ENCODE measurements at places on chromosomes 2 and 18. TPM values are rescaled to one million over a fixed set of nuclear protein-coding genes. Genes with fewer than 3 reads are reported as not detected.

DNA sequence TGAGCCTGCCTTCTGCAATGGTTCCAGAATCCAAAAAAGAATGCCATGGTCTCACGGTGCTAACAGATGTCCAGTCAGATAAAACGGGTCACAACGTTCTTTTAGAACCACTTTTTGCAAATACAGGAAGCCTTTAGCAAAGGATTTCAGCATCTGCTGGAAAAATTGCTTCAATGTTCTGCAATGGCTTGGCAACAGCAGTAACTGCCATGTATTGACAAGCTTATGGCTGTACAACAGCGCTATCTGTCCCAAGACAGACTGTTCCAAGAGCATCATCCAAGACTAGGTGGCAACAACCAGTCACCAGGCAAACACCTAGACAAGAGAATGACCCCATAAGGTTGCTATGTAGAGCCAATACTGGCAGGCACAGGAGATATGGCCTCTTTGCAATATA is 37.6 kb upstream of the RIOK3 start:
- no peak for DNase-seq

DNA sequence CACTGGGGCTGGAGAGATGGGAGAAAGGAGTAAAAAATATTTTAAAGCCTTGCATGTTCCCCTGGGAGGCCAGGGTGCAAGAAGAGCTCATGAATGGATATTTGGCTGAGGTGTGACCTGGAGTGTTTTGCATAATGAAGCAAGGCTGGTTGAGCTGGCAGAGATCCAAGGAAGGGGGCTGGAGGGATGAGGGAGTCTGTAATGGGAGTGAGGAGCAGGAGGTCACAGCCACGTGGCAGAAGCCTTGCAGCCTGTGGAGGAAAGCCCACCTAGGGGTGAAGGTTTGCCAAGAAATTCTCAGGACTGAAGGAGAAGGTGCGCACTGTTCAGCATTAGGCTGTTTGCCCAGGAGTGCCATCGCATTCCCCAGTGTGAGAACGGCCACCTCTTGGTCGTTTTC is 40.3 kb upstream of the ATP8B1 start:
- no peak for DNase-seq

GRCh38 chr2:73239776-73240175 is 5.7 kb downstream of the CCT7 start:
- no peak for DNase-seq

DNA sequence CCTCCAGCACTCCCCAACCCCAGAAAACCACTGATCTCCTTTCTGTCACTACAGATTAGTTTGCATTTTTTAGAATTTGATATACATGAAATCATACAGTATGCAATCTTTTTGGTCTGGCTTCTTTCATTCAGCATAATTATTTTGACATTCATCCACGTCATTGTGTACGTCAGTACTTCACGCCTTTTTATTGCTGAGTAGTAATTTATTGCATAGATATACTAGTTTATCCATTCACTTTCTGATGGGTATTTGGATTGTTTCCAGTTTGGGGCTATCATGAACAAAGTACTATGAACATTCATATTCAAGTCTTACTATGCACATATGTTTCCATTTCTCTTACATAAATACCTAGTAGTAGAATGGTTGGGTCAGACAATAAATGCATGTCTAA is 20.1 kb upstream of the CHN1 start:
- DNase-seq: no peak

Gene CYP27A1
- 4.8 TPM for total RNA-seq

Gene GALNT13
- 7.4 TPM for total RNA-seq

DNA sequence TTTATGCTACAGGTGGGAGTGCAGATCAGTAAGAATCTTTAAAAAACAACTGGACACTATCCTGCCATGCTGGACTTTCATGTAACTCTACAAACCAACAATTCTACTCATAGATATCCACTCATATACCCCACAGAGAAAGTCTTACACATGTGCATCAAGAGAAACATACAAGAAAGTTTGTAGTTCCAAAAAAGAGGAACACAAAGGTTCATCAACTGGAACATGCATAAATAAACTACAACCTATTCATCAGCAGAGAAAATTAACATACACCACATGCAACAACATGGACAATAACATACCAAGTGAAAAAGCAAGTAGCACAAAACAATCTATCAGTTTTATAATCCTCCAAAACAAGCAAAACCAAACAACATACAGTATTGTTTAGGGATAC is 17.0 kb downstream of the TCF4 start:
- DNase-seq: no peak

- no peak for DNase-seq
Observed at GRCh38 chr2:148978706-148979105, 59.8 kb upstream of the LYPD6B start.

DNA sequence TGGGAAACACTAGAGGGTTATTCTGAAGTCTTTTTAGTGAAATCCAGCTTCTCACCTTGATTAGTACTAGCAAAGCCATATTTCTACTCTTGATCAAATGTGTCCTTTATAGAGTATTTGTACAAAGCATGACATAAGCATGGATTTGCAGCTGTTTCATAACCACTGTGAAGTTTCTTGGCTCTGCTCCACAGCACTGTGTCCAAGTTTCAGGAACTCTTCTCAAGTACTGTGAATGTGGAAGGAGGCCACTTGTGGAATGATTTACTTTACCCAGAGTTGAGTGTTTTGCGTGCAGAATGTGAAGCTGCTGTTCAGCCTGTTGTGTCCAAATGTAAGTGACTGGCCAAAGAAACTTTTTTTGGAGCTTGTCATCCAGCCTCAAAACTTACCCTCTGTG is 16.2 kb upstream of the MAPRE2 start:
- DNase-seq: no peak

DNA sequence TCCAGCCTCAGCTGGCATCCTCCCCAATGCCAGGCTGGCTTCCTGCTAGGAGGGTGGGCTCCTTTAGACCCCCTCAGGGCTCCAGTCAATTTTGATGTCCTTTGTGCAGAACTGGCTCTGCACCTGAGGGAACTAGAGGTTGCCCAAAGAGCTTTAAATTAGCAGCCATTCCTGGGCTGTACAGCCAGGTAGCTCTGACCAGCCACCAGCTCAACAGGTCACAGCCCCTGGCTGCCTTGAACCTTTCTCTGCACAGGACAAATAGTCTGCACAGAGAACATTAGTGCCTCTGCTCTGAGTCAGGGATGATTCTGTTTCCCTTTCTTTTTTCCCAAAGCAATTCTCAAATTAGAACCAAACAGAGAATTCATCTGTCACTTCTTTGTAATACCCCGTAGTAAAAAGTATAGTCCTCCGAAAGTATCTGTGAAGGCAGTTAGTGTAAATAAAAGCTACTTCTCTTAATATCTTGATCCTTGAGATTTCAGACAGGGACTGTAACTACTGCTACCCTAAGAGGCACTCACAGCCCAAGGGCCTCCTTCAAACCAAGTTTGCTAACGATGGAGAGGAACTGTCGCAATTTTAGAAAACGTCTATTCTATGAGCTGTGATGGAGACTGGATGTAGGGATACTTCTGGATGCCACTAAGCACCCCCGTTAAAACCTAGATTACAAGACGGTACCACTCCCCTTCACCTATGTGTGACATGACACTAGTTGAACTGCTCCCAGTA is 3.0 kb downstream of the TTC32 start:
- DNase-seq: no peak

GRCh38 chr18:12960853-12961397 is 13.1 kb downstream of the SEH1L start:
- no peak for DNase-seq

DNA sequence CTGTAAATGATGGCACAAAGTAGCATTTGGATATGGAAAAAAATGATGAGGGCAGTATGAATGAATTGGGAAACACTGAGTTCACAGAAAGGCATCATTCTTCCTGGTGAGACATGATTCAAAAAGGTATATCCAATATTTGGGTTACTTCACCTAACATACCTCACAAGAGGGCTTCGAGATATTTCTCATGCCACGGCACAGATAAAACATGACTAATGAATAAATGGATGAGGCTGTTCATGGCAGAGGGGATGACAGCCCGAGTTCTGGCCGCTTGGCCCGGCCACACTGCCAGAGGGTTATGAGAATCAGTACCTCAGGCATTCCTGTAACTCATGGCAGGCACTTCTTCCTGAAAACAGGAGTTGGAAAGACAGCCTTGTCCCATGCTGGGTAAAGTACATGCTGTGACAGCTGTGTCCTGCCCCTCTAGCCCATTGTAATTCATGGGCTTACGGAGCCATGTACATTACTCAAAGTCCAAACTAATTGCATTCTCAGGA is 116.0 kb upstream of the ACVR1C start:
- no peak for DNase-seq

GRCh38 chr2:102703748-102704147 is 58.1 kb upstream of the TMEM182 start:
- no peak for DNase-seq

Gene TUBB8B
- total RNA-seq: not detected

GRCh38 chr18:39825485-39826150 is 2129.4 kb upstream of the PIK3C3 start:
- no peak for DNase-seq

GRCh38 chr2:200763422-200763821 is 48.3 kb upstream of the BZW1 start:
- no peak for DNase-seq

- no peak for DNase-seq
Observed at GRCh38 chr18:49304751-49305150, 155.7 kb downstream of the DYM start.

Gene KCNG3
- 0.07 TPM for total RNA-seq

- DNase-seq: no peak
Observed at GRCh38 chr18:3984163-3984757, 470.8 kb downstream of the DLGAP1 start.

Gene EVX2
- 0.43 TPM for total RNA-seq

Gene AMER3
- 1.4 TPM for total RNA-seq

DNA sequence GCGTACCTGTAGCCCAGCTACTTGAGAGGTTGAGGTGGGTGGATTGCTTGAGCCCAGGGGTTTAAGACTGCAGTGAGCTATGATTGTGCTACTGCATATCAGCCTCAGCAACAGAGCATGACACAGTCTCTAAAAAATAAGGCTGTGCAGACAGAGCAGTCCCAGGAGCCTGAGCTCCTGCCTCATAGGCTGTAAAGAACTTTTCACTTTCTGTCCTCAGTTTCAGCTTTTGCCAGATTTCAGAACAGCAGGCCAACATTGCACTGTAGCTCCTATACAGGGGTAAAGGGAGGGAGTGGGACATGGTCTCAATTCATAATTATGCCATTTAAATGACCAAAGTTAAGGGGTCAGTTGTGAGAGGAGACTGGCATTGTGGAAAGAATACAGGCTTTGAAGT is 150.6 kb downstream of the GALNT1 start:
- no peak for DNase-seq

GRCh38 chr2:137797641-137798040 is 166.6 kb upstream of the HNMT start:
- DNase-seq: no peak

Gene NT5C1B
- total RNA-seq: not detected

Gene SRD5A2
- not detected for total RNA-seq

GRCh38 chr2:55159037-55159651 is 72.9 kb downstream of the CLHC1 start:
- no peak for DNase-seq

- no peak for DNase-seq
Observed at GRCh38 chr2:180618570-180618969, 361.8 kb upstream of the UBE2E3 start.

Gene GREB1
- 143 TPM for total RNA-seq

DNA sequence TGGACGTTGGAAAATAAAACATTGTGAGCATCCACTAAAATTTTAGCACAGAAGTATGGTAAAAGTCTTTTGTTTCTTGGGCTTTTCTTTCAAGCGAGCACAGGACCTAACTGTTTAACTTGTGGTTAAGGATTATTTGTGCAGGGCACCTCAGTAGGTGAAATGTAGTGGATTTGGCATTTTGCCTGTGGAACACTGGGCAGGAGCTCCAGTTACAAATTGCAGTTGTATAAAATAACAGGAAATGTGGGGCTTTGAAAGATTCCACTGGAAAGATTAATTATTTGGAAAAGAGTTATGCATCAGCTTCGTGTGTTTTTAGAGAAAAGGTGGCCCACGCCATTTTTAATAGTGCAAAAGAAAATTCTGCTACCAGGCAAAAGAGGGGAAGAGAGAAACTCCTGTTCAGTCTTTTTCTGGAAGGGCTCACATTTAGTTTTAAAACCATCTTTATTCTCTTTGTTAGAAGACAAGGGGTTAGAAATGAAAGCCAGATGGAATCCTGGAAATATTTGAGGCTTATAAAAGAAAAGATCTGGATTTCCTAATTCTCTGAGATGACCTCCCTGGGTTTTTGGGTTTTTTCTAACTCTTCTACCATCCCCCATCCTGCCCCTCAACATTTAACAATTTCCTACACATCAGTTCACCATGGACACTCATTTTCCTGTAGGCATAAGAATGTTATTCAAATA is 144.3 kb upstream of the SERTAD2 start:
- DNase-seq: no peak

DNA sequence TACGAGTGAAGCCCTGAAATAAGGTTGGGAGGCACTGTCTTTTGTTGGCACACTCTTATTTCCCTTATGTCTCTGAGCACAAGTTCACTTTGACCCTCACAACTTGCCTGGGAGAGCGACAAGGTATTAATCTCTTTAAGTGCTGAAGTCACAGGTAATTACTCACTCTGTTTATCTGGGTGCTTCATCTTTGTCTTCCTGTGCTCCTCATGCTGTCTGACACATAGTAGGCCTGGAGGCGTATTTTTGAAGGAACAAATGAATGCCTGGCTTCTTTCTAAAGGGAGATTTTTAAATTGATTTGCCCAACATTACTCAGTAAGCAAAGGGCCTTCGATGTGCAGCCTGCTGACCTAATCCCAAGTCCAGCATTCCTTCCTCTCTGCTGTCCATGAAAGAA is 507.1 kb upstream of the TNP1 start:
- no peak for DNase-seq

DNA sequence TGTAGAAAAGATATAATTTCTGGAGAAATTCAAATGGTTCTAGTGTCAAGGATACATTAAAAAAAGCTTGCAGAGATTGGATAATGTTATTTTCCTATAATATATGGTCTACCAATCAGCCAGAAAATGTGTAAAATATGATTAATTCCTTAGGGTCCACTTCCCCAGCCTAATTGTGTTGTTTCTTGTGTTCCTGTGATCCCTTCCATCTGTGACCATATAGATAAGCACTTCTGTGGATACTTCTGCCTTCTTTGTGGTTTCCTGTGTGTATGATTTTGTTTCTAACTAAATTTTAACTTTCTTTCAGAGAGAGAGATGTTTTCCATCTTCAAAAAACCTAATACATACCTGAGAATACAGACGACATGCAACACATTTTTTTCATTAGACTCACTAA is 367.1 kb upstream of the PIK3C3 start:
- no peak for DNase-seq

All from neural crest cell (in vitro differentiated cells).